Myometrial cell (primary cell): ENCODE measurements at places on chromosomes 2 and 18. TPM values are rescaled to one million over a fixed set of nuclear protein-coding genes. Genes with fewer than 3 reads are reported as not detected.

Gene DUSP19
- total RNA-seq, result 1.4 and 5.8 TPM in 2 replicates

Gene FAM98A
- 27.4 and 55.5 TPM in 2 replicates for total RNA-seq

Gene LBX2
- 1.7 and 4.1 TPM in 2 replicates for total RNA-seq

Gene BOLL
- not detected in 2 replicates for total RNA-seq

Gene NLRC4
- not detected in 2 replicates for total RNA-seq

Gene CERKL
- total RNA-seq, result not detected in 2 replicates
